Articular chondrocyte of knee joint (primary cell): ENCODE measurements at places on chromosomes 3 and 15. TPM values are rescaled to one million over a fixed set of nuclear protein-coding genes. Genes with fewer than 3 reads are reported as not detected.

Gene MAGI1
- 21.3 and 27.0 TPM in 2 replicates for total RNA-seq

Gene FRMD5
- under 0.01 and 0.11 TPM in 2 replicates for total RNA-seq

Gene UBE2E1
- 85.1 and 86.0 TPM in 2 replicates for total RNA-seq

Gene STRIT1
- total RNA-seq = not detected in 2 replicates

Gene HAPLN3
- 37.4 and 39.1 TPM in 2 replicates for total RNA-seq

Gene GYG1
- total RNA-seq = 60.3 and 70.6 TPM in 2 replicates

Gene GRAMD1C
- total RNA-seq = 2.2 and 5.8 TPM in 2 replicates

Gene SLC12A8
- total RNA-seq = 1.6 and 2.3 TPM in 2 replicates

Gene SPTSSB
- 0.11 TPM in 1 of 2 replicates, not detected in the other for total RNA-seq
